ENCODE measurements at places on chromosomes 7 and 10.

DNA sequence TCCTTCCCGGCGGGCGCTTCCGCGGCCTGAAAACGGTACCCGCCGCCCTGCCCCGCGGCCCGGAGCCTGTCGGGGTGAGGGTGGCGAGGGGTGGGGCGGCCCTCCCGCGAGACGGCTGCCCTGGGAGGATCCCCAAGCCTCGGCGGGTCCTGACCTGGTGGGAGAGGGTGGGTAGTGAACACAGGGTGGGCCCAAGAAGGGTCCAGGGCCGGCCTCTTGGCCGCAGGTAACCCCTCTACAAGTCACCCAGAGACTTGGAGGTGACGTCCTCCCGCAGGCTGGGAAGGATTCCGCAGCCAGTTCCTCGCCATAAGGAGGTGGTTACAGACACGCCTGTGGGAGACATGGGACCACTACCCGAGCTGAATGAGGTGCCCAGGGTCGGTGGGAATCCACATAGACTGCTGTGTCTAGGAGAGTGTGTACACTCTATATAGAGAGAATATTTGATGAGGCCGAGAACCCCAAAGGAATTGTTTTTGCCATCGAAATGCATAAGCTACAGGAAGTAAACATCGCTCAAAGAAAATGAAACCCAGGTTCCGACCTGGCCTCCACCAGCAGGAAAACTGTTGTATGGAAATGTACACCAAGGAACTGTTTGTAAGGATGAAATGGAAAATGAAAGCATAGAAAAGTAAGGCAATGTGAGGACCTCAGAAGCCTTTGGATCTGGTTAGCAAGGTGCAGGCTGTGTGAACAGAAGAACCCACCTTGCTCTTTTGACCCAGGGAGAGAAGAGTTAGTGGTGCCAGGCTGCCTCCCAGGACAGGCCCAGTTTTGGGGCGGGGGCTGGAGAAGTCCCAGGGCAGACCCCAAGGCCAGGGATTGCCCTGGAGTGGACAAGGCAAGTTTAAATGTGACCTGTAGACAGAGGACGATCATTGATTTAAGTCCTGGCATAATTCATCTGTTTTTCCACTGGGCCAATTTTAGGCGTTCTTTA, 659 bp downstream of the OPTN start:
- DNase-seq, result peak; percentile 27

- DNase-seq, result peak; percentile 37
Measured at GRCh38 chr10:110007161-110007700, 553 bp upstream of the ADD3 start.

- no peak for DNase-seq
Measured at GRCh38 chr7:30851651-30852307, 59.9 kb upstream of the AQP1 start.

- DNase-seq, result no peak
Measured at GRCh38 chr10:4162571-4163286, 377.7 kb upstream of the KLF6 start.

- no peak for DNase-seq
Measured at GRCh38 chr10:4270116-4270515, 485.1 kb upstream of the KLF6 start.

GRCh38 chr7:48876087-48876486, 48.3 kb upstream of the CDC14C start:
- no peak for DNase-seq

DNA sequence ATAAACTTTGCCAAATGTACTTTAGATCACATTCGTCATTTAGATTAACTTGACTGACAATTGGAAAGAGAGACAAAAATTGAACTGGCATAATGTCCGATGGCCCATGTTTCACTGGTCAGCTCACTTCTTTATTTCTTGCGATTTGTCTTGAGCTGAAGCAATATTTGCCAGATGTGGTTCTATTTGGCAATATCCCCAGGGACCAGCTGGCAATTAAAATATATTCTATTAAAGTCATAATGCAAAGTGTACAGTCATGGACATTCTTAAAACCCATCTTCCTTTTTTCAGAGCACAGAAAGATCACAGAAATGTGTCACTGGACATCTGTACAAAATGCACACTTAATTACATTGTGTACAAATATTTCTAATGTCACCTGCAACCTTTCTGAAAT, 26.3 kb downstream of the NEBL start:
- DNase-seq, result no peak

GRCh38 chr7:7321681-7322080, 139.3 kb downstream of the C1GALT1 start:
- DNase-seq, result no peak

DNA sequence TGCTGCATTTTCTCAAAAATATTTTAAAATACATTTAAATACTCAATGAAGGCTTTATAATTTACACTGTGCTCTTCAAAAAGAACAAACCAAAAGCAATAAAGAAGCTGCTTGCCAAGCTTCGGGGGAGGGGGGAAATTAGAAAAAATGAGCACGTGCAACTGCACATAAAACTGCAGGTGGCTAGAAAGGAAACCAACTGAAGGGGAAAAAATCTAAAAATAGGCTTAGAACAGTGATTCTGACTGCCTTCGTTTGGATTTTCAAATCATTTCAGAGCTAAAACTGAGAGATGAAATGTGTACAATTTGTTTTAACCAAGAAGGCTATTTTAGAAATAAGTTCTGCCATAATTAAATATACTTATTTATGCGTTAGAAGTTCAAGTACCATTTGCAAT, 61.4 kb downstream of the ABI1 start:
- peak; percentile 35 for DNase-seq

DNA sequence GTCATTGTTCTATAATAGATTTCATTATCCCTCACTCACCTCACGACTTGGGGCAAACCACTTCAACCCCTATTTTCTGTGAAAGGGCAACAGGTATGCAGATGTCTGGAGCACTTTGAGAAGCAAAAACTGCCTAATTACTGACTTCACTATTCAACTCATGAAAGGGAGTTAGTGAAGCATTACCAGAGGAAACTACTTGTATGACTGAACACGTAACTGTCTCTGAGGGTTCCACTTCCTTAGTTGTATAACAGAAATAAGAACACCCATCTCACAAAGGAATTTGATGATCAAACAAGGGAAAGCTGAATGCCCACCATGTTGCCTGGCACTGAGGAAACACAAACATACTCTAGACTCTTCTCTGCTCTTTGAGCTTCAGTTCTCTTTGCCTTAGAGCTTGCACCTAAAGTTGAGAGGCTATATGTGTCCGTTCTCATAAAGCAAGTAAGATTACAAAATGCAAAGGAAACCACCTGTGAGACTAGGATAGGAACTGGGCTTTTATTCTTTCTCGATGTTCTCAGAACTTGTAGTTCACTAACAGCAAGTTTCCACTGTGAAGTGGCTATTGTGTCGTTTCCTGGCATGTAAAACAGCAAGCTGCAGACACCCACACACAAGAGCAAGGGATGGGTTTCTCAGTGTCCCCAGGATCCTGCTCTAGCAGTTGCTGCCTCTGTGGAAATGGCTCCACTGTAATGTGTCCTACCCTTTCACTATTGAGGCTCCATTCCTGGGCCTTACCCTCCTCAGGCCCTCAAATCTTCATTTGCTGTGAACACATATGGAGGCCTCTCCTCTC, 2.6 kb downstream of the TMEM243 start:
- DNase-seq, result no peak

- DNase-seq, result no peak
Measured at GRCh38 chr10:37479469-37479868, 354.1 kb downstream of the ANKRD30A start.

GRCh38 chr10:3172081-3172445, 519 bp downstream of the PITRM1 start:
- DNase-seq, result peak; percentile 38
